Caco-2 (cell line): ENCODE measurements at places on chromosomes 11 and 22.

DNA sequence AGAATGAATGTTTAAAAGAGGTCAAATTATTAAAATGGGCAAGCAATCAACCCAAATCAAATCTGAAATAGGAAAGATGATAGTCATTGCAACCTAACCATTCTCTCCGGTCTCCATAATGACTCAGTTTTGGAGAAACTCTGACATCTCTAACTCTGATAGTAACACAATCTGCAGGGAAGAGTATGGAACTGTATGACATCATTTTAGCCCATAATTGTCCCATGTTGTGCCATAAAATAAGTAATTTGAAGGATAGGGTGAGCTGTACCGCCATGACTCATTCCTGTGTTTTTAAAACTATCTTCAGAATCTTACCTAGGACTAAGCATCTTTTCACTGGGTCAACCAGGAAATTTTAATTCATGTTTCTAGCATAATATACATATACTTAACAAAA, 350.8 kb downstream of the DLG2 start:
- DNase-seq = no peak

DNA sequence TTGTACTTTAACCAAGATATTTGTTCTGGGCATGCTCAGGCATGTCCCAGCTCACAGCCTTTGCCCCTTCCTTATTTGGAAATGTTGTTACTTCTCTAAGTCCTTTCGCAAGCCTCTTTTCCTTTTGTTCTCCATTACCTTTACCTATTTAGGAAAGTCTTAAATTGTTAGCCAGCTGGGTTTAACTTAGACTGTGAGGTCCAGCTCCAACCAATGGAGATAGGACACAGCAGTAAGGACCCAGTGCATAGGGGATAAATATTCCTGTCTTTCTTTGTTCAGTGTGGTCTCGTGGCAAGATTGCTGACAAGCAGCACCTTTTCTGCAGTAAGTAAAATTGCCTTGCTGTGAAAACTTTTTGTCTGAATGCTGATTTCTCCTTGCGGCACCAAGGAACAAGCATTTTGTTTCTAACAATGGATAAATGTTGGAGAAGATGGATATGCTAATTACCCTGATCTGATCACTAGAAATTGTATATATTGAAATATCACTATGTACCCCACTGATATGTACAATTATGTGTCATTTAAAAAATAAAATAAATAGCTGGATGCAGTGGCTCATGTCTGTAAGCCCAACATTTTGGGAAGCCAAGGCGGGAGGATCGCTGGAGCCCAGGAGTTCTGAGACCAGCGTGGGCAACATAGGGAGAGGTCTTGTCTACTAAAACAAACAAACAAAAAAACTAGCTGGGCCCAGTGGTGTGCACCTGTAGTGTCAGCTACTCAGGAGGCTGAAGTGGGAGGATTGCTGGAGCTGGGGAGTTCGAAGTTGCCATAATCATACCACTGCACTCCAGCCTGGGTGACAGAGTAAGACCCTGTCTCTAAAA, 31.9 kb upstream of the FTH1 start:
- DNase-seq = peak; percentile 31

- no peak for DNase-seq
Measured at GRCh38 chr11:8735094-8735493, 52.5 kb downstream of the RPL27A start.

- DNase-seq = no peak
Measured at GRCh38 chr11:63611395-63611747, 2.9 kb downstream of the PLAAT3 start.

GRCh38 chr11:108672113-108672512, 7.2 kb downstream of the DDX10 start:
- no peak for DNase-seq

DNA sequence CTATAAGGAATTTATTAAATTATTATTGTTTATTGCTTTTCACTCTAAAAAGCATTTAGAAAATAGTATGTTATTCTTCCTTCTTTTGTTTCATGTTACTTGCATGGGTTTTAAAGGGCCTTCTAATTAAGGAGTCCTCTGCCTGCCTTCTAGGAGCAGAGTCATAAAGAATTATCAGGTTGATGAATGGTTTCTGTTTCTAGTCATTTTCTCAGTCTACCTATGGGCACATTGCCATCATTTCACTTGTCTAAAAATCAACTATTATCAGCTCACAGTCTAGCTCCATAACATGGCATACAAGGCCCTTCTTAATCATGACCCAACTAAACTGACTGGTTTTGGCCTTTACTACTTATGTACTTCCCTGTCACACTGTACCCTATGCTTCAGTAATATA, 16.2 kb downstream of the DYNC2H1 start:
- no peak for DNase-seq

DNA sequence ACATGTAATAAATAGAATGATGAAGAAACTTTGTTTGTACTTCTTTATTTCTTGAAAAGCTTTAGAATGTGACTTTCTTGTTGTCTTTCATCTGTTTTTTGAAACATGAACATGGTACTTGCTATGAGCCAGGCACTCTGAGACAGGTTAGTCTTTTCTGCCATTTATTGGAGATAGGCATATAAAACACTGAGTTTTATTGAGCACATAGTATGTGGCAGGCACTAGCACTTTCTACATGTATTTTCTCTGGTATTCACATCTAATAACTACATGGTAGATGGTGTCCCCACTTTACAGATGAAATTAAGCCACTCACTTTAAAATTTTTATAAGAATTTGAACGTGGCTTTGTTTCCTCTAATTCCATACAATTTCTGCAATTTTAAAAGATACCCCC, 7.7 kb upstream of the ANKRD42 start:
- no peak for DNase-seq

DNA sequence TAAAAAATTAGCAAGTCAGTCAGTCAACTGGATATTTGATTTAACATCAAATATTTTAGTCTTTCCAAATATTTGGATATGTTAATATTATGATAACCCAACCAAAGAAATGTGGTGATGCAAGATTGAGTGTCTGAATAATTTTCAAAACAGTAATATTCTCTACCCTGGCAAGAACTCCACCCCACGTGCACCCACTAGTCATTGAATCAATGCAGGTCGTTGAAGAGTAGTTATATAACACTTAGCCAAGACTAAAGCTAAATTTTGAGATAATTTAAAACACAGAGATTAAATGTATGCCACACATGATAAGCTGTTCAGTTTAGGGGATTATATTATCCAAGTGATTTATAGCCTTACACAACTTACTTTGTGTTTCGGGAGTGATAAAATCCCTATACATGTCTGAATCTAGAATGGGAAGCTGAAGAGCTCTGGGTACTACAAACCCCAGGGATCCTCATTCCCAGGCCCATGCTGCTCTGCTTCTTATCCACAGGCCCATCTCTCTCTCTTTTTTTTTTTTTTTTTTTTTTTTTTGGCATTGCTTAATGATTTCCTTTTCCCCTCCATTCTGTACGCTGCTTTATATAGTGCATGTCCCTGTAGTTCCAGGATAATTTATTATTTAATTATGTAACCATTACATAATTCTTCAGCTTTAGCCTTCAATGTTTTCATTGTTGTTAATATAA, 392.9 kb downstream of the NTM start:
- DNase-seq = no peak

GRCh38 chr11:120797143-120797542, 226.8 kb upstream of the TBCEL start:
- DNase-seq = no peak

- no peak for DNase-seq
Measured at GRCh38 chr11:125939081-125939521, 6.7 kb upstream of the VSIG10L2 start.

- DNase-seq = no peak
Measured at GRCh38 chr11:33695051-33695566, 5.5 kb downstream of the C11orf91 start.

- DNase-seq = no peak
Measured at GRCh38 chr22:33569559-33569958, 350.7 kb downstream of the LARGE1 start.

- DNase-seq = peak; percentile 80
Measured at GRCh38 chr11:101436511-101437142, 147.2 kb downstream of the TRPC6 start.

- no peak for DNase-seq
Measured at GRCh38 chr22:38649841-38650522, 6.2 kb downstream of the FAM227A start.

- peak; percentile 85 for DNase-seq
Measured at GRCh38 chr22:24514241-24515026, 19.3 kb downstream of the UPB1 start.

- peak; percentile 62 for DNase-seq
Measured at GRCh38 chr11:112166562-112166961, 610 bp upstream of the TEX12 start.

GRCh38 chr11:132858223-132858622, 674.1 kb downstream of the OPCML start:
- DNase-seq = peak; percentile 57

DNA sequence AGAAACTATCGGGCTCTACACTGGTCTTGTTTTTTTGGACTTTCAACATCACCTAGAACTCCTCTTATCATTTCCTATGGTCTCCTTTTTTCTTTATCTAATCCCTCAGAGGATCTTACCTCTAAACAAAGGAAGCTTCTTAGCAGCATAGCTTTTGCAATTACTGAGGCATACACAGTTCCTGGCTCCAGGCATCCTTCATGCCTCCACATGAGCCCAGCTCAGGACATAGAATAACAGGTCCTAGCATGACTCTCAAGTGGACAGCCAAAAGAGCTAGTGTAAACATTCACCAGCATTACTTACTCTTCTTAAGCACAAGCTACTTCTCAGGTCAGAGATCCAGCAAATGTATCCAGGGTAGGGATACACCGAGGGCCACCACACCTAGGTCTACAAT, 17.1 kb downstream of the CFAP300 start:
- no peak for DNase-seq

DNA sequence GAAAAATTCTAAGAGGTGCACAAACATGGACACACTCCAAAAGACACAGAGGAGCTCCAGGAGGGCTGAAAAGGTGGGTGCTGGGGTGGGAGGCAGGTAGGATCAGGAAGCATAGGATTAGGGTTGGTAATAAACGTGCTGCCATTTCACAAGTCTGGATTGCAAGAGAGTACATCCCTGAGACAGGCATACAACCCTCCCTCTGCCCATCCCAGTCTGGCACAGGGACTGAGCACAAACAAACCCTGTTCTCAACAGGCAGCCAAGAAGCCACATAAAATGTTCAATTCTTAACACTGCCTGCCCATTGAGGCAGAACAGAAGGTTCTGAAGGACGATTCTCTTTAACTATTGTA, 18.5 kb downstream of the SLC35F2 start:
- no peak for DNase-seq
